ENCODE measurements at places on chromosomes 3 and 15.
A peak's percentile ranks its signal among the peaks of the same experiment; 100 is the strongest.

DNA sequence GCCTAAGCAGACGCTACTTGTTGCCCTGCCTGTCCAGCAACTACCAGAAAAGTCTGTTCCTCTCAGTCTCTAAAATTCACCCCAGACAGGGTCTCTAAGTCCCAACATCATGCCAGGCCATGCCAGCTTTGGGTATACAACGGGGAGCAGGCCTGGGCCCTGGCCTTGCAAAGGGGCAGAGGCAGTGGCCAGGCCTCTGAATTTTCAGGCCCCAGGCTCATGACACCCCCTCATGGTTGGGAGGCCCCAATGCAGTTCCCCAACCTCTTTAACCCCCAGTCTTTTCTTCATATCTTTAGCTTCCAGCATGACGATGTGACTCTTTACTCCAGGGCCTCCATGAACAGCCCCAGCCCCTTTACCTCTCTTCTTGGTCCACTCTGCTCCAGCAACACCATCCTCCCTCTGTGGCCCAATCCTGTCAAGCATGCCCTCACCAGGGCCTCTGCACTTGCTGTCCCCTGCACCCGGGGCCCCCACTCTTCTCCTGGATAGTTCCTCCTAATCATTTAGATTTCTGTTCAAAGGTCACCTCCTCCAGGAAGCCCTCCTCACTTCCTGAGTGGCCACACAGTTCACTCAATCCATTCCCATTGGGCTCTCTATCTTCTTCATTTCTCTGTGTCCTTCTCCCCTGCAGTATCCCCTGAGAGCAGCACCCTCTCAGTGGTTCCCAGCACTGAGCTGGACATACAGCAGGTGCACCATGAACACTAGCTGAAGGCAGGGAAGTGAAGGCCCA, 4.8 kb downstream of the IQSEC1 start:
- no peaks in the 10 kb centered on the region for H3K36me3 ChIP-seq
- no peak overlapping the region for H3K27ac ChIP-seq
- H3K4me1 ChIP-seq, result peaks cover 54% of the 10 kb centered on the region
- DNase-seq, result peak; percentile 50

- no peaks in the 10 kb centered on the region for H3K27me3 ChIP-seq
- no peak for DNase-seq
- no peak overlapping the region for H3K27ac ChIP-seq
- H3K4me1 ChIP-seq, result no peaks in the 10 kb centered on the region
- no peaks in the 10 kb centered on the region for H3K36me3 ChIP-seq
Measured at GRCh38 chr3:59341459-59341858, 291.6 kb upstream of the CFAP20DC start.

GRCh38 chr15:90780916-90781315, 63.8 kb downstream of the BLM start:
- H3K4me1 ChIP-seq, result peaks cover 13% of the 10 kb centered on the region
- H3K36me3 ChIP-seq, result peaks cover 32% of the 10 kb centered on the region
- no peaks in the 10 kb centered on the region for H3K27me3 ChIP-seq
- H3K27ac ChIP-seq, result no peak overlapping the region

DNA sequence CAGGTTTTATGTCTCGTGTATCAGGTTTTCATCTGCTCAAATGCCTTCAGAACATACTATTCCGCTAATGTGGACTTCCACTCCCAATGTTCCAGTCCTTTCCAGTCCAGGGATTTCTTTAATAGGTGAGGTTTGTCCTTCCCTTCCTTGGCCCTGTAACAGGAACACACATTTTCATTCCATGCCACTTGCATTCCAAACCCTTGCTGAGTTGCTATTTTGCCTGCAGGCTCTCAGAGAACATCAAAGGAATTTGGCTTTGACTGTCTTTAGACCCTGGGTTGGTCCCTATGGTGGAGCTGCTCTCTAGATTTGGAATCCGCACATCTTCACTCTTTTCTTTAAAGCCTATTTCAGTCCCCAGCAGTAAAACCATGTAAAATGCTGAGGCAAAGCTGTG, 12.3 kb upstream of the ALCAM start:
- no peaks in the 10 kb centered on the region for H3K27me3 ChIP-seq
- no peak overlapping the region for H3K4me3 ChIP-seq
- DNase-seq, result no peak
- H3K36me3 ChIP-seq, result no peaks in the 10 kb centered on the region
- H3K4me1 ChIP-seq, result no peaks in the 10 kb centered on the region

GRCh38 chr3:126134219-126134975, 46.0 kb downstream of the ALDH1L1 start:
- no peaks in the 10 kb centered on the region for H3K4me1 ChIP-seq
- H3K36me3 ChIP-seq, result no peaks in the 10 kb centered on the region
- peak; percentile 79 for DNase-seq
- no peaks in the 10 kb centered on the region for H3K27me3 ChIP-seq
- no peak overlapping the region for H3K27ac ChIP-seq
- H3K4me3 ChIP-seq, result no peak overlapping the region

DNA sequence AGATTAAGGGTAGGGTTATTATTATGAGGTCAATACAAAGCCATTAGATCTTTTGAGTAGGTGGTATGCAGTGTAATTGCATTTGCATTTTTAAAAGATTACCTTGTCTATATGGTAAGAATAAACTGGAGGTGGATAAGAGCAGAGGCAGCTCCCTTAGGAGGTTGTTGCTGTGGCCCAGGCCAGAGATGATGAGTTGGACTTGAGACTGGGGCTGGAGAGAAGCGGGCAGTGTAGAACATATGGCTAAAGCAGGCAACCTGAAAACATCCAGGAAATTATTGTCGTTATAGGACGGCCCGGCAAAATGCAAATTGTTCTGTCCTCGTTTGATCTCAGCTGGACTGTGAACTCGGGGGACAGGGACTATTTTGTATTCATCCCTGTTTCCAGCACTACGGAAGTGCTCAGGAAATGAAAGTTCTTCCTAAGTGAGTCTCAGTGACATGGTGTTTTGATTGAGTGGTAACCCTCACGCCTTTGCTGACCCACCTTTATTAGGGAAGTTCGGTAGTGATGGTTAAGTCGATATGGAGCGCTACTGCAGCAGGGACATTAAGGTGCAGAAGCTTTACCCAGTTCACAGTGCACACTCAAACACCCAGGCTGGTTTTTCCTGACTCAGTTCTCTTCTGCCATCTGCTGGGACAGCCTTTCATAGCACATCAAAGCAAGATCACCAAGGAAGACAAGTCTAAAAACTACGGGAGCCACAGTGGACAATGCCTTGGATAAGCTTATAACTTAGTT, 27.2 kb upstream of the VPS33B start:
- H3K27ac ChIP-seq, result no peak overlapping the region
- DNase-seq, result peak; percentile 88
- H3K4me3 ChIP-seq, result peak overlapping the region; percentile 48
- H3K36me3 ChIP-seq, result no peaks in the 10 kb centered on the region
- peaks cover 12% of the 10 kb centered on the region for H3K4me1 ChIP-seq

DNA sequence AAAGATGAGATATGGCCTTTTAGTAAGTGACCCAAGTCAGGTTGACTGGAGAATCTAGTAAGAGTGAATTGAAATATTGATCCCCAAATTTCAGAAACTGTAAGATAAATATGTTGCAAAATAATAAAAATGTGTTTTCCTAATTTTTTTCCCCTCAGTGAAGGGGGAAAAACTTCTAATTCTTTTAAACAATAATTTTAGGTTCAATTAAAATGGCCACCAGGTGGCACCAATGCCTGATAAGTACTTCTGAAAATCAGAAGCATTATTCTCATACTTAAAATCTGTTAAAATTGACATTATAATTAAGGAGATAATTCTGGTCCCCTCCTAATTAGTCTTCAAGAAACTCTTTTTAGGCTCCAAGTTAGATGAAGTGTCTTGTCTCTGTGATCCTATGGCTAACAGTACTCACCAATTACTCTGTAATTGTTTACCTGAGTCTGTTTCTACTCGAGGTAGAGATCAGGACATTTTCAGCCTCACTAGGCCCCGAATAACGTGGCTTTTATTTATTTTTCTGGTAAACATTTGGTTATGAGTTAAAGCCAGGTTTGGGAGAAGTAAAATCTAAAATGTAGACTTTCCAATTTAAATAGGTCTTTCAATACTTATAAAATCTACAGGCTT, 52.6 kb downstream of the NMD3 start:
- no peak overlapping the region for H3K4me3 ChIP-seq
- no peaks in the 10 kb centered on the region for H3K4me1 ChIP-seq
- DNase-seq, result peak; percentile 70
- no peaks in the 10 kb centered on the region for H3K27me3 ChIP-seq

- H3K4me1 ChIP-seq, result peaks cover 64% of the 10 kb centered on the region
- H3K36me3 ChIP-seq, result peaks cover 10% of the 10 kb centered on the region
- peak overlapping the region; percentile 97 for H3K27ac ChIP-seq
- H3K4me3 ChIP-seq, result peak overlapping the region; percentile 81
- H3K27me3 ChIP-seq, result no peaks in the 10 kb centered on the region
Measured at GRCh38 chr3:71580636-71581456, 2.7 kb downstream of the FOXP1 start.

DNA sequence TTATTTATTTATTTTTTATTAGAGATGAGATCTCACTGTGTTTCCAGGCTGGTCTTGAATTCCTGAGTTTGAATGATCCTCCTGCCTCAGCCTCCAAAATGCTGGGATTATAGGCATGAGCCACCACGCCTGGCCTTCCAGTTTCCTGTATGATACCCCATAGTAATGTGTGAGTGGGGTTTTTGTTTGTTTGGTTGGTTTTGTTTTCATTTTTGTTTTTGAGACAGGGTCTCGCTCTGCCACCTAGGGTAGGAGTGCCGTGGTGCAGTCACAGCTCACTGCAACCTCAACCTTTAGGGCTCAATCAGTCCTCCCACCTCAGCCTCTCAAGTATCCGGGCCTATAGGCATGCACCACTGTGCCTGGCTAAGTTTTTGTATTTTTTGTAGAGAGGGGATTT, 30.9 kb downstream of the GOLM2 start:
- no peak overlapping the region for H3K4me3 ChIP-seq
- peaks cover 24% of the 10 kb centered on the region for H3K4me1 ChIP-seq
- no peak overlapping the region for H3K27ac ChIP-seq
- DNase-seq, result peak; percentile 69

DNA sequence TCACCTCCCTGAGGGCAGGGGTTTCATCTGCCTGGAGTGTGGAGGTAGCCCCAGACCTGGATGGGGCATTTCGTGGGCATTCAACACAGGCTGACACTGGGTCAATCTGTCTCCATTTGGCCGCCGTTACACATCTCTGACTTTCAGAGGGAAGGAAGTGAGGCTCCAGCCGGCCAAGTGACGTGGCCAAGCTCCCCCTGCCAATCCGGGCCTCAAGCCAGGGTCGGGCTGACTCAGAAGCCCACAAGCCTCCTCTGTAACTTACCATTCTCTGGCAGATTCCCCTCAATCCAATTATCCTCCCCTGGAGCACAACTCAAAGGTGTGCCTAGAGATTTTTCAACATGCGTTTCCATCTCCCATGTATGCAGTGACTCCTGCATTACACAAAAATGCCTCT, 227.6 kb downstream of the KLF13 start:
- no peaks in the 10 kb centered on the region for H3K27me3 ChIP-seq
- H3K27ac ChIP-seq, result no peak overlapping the region

DNA sequence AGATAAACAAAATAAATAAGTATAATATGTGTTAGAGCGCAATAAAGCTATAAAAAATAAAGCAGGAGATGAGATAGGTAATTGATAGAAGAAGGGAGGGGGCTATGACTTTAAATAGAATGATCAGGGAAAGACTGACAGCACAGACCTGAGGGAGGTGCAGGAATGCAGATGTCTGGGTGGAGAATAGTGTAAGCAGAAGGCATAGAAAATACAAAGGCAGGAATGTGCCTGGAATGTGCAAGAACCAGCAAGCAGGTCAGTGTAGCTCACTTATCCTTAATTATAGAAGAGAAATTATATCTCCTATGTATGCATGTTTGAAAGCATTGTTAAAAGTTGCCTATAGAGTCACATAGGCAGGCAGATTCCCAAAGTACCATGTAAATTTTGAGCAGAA, 239.4 kb upstream of the SOX14 start:
- 0 out of 2 replicates have a peak, but pooled peaks cover 3% of the 10 kb centered on the region for H3K27me3 ChIP-seq
- H3K4me1 ChIP-seq, result peaks cover under 1% of the 10 kb centered on the region
- H3K27ac ChIP-seq, result no peak overlapping the region
- H3K36me3 ChIP-seq, result no peaks in the 10 kb centered on the region

GRCh38 chr15:22262613-22263020, 182.3 kb downstream of the OR4M2 start:
- H3K27ac ChIP-seq, result no peak overlapping the region
- H3K36me3 ChIP-seq, result no peaks in the 10 kb centered on the region
- no peak for DNase-seq
- H3K4me1 ChIP-seq, result no peaks in the 10 kb centered on the region
- H3K4me3 ChIP-seq, result no peak overlapping the region

DNA sequence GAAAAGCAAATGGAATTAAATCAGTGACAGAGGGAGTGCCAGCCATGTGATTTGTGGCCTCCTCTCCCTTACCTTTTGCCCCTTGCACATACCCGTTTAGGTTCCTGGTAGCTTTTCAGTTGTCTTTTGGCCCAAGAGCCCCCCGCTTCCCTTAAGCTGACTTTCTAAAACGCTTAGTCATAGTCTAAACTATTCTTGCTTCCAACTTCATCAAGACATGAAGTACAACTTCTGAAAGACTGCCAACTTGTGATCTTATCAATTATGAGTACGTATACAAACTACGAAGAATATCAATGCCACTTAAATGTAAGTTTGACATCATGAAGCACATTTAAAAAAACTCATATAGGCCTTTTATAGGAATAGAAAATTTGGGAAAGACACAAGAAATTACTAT, 61.9 kb downstream of the EIF3J start:
- H3K4me3 ChIP-seq, result no peak overlapping the region
- H3K27ac ChIP-seq, result no peak overlapping the region
- peaks cover 11% of the 10 kb centered on the region for H3K4me1 ChIP-seq
- peaks cover 59% of the 10 kb centered on the region for H3K36me3 ChIP-seq
- no peak for DNase-seq
- H3K27me3 ChIP-seq, result no peaks in the 10 kb centered on the region

GRCh38 chr15:37682304-37682703, 252.1 kb upstream of the TMCO5A start:
- DNase-seq, result peak; percentile 74
- no peaks in the 10 kb centered on the region for H3K4me1 ChIP-seq

- no peak overlapping the region for H3K27ac ChIP-seq
- no peaks in the 10 kb centered on the region for H3K36me3 ChIP-seq
- H3K4me1 ChIP-seq, result no peaks in the 10 kb centered on the region
- no peak for DNase-seq
- 0 out of 2 replicates have a peak, but pooled peaks cover 2% of the 10 kb centered on the region for H3K27me3 ChIP-seq
- no peak overlapping the region for H3K4me3 ChIP-seq
Measured at GRCh38 chr15:75718328-75718727, 5.7 kb upstream of the CSPG4 start.

- peaks cover 49% of the 10 kb centered on the region for H3K4me1 ChIP-seq
- peaks cover 6% of the 10 kb centered on the region for H3K36me3 ChIP-seq
- H3K27ac ChIP-seq, result peak overlapping the region; percentile 87
- H3K27me3 ChIP-seq, result no peaks in the 10 kb centered on the region
- peak overlapping the region; percentile 98 for H3K4me3 ChIP-seq
- peak; percentile 86 for DNase-seq
Measured at GRCh38 chr3:53254509-53255422, 1.1 kb downstream of the TKT start.

- no peak for DNase-seq
- peaks cover 10% of the 10 kb centered on the region for H3K4me1 ChIP-seq
- no peaks in the 10 kb centered on the region for H3K36me3 ChIP-seq
- H3K27ac ChIP-seq, result no peak overlapping the region
Measured at GRCh38 chr3:169818316-169818715, 5.6 kb upstream of the LRRC34 start.

GRCh38 chr3:193665370-193665989, 72.5 kb downstream of the OPA1 start:
- DNase-seq, result peak; percentile 83
- peaks cover 70% of the 10 kb centered on the region for H3K36me3 ChIP-seq
- H3K27me3 ChIP-seq, result no peaks in the 10 kb centered on the region
- H3K27ac ChIP-seq, result no peak overlapping the region

Measured in Karpas-422 (cell line).